Fibroblast of lung (primary cell): ENCODE measurements at places on chromosomes 6 and 20.
A peak's percentile ranks its signal among the peaks of the same experiment; 100 is the strongest.

- no peak for DNase-seq
These were observed 35.0 kb upstream of the DSE start for GRCh38 chr6:116335612-116336215.

- no peak for DNase-seq
These were observed 24.5 kb downstream of the KCNK5 start for GRCh38 chr6:39204646-39205244.

- no peak for DNase-seq
These were observed 9.8 kb downstream of the HELZ2 start for GRCh38 chr20:63564036-63564810.

GRCh38 chr20:39263076-39263475 is 300.9 kb downstream of the DHX35 start:
- peak; percentile 6 for DNase-seq

GRCh38 chr6:19042420-19042819 is 655.3 kb downstream of the RNF144B start:
- DNase-seq, result no peak

- peak; percentile 74 for DNase-seq
These were observed 43.5 kb upstream of the MYL9 start for GRCh38 chr20:36497856-36498255.

DNA sequence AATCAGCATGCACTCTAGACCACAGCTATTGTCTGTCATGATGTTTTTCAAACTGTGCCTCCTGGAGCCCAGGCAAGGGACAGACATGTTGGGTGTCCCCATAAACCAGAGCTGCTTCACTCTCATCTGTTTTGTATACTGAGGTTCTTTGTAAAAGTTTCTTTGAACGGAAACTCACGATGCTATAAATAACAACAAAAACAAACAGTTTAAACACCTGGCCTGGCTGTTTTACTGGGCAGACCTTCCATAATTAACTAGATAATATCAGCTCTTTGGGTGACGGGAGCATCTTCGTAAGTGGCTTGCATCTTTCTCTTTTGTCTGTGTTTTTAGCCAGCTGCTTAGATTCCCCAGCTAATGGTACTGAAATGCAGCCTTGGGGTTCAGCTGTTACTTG is 190.3 kb downstream of the ZDHHC14 start:
- no peak for DNase-seq

DNA sequence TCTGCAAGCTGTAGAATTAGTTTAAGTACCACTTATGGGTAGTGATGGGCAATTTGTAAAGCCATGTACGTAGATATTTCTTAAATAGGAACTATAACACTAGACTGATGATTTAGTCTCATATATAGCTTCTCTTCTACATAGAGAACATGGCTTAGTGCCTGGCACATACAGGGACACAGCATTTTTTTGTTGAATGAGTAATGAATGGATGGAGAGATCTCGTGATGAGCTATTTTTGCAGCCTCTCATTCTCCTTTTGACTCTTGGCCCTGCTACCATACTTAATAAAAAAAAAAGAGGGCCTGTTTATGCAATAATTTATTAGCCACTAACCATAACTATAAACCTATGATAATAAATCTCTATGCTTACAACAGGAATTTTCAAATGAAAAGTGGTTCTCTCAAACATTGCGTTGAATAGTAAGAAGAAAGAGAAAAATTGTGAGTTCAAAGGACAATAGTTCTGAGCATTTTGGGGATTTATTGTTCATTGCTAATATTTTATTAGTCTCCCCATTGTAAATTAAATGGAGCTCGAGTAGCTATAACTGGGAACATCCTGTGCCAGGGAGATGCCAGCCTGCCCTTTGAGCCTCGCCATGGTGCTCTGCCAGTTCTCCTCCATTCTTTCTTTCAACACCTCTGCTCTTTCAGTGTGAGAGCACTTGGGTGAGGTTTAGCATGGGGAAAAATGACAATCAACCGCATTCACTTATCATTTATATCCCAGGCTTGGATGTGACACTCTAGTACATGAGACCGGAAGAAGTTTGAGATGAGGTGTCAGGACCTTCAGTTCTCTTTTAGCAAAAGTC is 14.7 kb upstream of the RCAN2 start:
- no peak for DNase-seq

DNA sequence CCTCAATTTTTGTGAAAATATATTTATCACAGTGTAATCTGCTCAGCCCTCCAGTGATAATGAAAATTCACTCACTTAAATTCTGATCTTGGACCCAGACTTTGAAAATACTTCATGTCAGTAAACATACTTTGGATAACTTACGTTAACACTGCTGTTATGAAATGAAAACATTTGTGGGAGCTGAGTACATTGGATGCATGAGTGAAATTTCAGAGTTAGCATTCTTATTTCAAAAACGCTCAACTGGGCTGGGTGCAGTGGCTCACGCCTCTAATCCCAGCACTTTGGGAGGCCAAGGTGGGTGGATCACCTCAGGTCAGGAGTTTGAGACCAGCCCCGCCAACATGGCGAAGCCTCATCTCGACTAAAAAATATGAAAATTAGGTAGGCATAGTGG is 196.4 kb downstream of the UTRN start:
- DNase-seq, result no peak

GRCh38 chr6:127933852-127934840 is 33.3 kb upstream of the THEMIS start:
- no peak for DNase-seq

- DNase-seq, result no peak
These were observed 69.3 kb upstream of the FRMD1 start for GRCh38 chr6:168148231-168148849.

DNA sequence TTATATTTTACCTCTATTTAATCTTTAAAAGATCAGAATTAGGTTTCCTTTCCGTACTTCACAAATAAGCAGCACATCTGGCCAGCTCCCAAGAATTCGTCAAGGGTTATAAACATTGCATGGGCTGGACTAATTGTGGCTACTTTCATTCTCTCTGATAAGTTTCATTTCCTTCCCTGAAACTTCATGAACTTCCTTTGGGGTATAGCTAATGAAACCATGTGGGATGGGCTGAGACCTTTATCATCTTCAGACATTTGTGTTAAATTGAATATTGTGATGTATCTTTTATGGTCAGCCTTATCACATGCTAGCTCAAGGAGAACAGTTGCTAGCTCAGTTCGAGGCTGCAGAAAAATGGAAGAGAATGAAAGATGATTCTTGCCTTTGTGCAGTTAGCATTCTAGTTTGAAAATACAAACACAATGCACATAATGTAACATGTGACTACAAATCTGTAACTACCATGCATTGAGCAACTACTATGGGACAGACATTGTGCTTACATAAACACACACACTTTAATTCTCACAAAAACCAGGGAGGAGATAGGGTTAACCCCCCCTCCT is 1.7 kb upstream of the GMPR start:
- DNase-seq, result peak; percentile 69

- DNase-seq, result peak; percentile 18
These were observed 119.1 kb upstream of the SLC2A12 start for GRCh38 chr6:134171517-134171916.

GRCh38 chr6:168037856-168038255 is 40.4 kb downstream of the KIF25 start:
- DNase-seq, result no peak

- peak; percentile 80 for DNase-seq
These were observed 104.2 kb downstream of the PREX1 start for GRCh38 chr20:48723308-48724264.

DNA sequence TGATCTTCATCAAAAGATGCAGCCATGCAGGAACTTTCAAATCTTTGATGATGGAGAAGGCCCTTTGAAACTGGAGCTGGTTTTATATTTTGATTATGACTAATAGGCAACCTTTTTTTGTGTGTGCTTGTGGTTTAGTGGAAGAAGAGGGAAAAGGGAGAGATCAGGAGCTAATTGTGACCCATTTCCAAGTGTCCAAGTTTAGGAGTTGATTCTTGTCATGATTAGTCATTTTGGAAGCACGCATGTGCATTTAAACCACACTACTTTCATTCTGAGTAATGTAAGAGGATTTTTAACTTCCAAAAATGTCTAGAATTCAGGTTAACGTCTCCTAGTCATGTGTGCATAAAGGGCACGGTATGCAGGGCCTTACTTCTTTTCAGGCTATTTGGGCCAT is 3.5 kb downstream of the FOXO3 start:
- peak; percentile 93 for DNase-seq

DNA sequence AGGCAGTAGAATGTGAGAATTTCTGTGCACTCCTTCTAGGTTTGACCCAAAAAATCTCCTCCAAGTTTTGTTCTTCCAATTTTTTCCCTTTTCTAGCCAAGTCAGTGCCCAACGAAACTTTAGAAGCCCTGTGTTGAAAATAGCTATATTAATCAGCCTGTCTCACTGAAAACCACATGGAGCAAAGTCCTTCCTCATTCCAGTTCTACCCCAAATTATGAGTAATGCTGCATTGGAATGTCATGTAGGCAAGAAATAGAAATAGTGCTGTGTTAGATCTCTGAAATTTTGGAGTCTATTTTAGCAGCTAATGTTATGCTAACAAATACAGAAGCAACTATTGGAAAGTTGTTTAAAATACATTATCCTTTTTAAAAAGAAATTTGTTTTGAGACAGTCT is 725.5 kb downstream of the TBC1D32 start:
- peak; percentile 18 for DNase-seq

GRCh38 chr6:105952772-105953690 is 133.1 kb upstream of the PRDM1 start:
- DNase-seq, result no peak

DNA sequence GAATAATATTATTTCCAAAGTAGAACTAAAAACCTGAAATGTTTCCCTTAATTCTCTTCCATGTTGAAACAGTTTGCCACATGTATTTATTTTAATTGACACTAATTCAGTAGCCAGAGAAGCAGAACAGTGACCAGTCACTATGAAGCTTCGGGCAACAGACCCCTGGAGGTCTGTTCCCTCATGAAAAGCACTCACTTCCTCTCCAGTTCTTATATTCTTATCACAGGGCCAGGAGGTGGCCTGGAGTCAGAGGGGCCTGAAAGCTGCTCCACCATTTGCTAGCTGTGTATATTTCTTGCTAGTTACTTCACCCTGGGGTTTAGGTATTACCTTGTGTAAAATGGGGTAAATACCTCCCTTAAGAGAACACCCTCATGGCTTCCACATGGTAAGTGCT is 49.1 kb downstream of the MAP7 start:
- no peak for DNase-seq

DNA sequence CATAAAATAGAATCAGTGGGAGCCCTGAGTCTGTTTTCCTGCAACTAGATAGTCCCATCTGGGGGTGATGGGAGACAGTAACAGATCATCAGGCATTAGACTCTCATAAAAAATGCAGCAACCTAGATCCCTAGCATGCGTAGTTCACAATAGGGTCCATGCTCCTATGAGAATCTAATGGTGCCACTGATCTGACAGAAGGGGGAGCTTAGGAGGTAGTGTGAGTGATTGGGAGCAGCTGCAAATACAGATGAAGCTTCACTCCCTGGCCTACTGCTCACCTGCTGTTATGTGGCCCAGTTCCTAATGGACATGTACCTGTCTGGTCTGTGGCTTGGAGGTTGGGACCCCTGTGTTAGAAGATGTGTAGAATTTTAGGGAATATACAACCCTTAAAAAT is 904.5 kb upstream of the EPHA7 start:
- DNase-seq, result no peak

DNA sequence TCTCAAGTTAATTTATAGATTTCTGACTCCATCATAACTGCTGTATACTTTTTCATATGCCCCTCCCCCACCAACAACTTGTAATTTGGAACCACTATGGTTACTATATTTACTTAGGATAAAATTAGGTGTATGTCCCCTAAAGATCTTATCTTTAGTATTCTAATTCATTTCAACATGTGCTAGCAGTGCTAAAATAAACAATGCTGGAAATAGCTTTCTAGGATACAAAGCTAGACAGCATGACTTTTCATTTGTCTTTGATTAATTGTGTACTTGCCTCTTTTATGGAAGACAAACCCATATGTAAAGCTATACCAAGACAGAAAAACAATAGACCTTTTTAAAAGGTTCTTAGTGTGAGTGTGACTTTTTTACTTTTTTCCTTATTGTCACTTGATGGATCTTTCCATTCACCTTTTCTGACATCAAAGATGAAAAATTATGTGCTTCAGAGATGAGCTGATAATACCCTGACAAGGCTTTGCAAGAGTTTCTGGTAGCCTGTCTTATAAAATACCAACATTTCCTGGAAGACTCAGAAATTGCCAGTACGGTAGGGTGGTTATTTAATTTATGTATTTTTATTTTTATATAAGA is 31.2 kb upstream of the POPDC3 start:
- DNase-seq, result no peak

DNA sequence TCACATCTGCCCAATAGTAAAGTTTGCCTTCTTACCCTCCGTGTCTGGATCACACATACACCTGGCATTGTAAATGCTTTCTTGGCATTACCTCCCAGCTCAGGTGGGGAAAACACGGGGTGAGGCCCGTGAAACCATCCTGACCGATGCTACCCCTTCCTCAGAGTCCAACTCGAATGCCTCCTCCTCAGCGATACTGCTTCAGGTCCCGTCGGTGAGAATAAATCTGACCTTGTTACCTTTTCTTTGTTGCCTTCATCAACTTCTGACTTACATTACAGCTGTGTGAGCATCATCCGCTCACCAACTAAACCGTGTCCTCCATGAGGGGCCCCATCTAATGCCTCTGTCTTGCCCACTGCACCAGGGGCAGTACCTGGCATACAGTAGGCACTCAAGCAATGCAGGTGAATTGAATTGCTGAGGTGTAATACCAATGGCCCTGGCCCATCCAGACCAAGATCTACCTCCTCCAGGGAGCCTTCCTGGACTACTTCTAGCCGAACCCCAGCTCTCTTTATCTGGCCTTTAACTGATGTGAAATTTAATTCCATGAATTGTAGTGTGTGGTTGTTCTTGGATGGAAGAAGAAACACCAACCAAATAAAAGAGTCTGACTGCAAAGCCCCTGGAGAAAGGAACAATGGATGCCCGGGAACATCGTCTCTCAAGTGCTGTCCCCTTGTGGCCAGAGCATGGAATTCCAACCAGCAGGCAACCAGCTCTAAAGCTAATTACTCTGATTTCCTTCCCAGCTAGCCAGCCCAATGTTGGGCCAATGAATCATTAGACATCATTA is 141.5 kb downstream of the ANKRD60 start:
- DNase-seq, result peak; percentile 51

DNA sequence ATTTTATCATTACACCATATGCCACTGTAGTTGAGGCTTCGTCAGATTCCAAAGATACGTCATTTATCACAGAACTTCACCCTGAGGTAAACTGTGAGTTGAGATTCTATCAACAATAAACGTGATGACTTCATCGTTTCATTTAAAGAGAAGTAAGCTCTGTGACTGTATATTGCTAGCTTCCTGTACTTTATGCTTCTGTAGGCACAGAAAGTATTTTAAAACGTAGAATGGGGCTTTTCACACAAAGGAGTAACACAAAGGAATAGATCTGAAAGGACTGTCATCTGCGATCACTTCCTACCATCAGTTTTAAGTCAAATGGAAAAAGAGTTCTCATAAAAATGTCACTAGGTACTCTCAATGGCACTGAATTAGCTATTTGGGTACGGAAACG is 234.4 kb upstream of the MCHR2 start:
- peak; percentile 26 for DNase-seq
